ENCODE measurements at places on chromosomes 7 and 10.

DNA sequence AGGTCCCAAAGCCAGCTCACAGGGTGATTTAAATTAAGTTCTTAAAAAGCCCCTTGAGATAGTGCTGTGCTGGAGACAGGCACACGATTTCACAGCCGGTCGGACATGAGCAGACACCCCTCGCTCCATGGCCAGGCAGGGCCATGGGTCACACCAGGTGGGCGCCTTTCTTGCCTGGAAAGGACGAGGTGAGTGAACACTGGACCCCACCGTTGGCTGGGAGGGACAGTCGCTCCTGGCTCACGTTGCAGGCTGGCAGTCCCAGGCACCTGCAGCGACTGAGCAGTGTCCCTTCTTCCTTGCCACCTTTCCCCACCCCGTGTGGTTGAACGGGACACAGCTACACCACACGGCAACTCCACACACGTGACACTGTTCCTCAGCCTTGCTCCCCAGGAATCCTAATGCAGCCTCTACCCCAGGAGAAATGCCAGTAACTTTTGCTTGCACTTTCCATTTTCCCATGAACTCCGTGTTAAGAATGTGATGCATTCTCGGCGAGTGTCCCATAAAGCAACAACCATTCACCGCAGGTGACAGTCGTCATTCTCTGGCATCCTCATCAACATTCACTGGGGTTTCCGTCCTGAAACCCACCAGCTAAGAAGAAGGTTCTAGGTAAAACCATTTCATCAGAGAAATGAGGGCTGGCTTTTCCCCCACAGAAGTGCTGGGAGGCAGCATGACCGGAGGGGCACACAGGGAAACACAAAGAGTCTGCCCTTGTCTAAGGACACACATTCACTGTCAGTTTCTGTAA is 217.4 kb downstream of the ZMYND11 start:
- DNase-seq = no peak

DNA sequence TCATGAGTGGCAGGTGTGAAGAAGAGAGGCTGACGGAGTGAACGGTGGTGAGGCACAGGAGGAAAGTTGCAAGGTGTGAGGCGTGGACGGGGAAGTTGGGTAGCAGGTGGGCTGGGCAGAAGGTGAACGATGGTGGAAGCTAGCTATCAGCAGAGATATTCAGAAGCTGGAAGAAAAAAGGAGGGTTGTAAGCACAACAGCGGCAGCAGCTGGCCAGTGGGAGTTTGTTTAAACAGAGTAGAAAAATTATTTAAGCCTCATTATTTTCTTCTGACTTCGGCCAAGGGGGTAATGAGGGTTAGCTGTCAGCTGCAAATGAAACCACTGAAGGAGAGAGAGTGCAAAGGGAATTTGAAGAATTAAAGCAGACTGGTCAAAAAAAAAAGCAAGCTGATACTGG is 62.1 kb upstream of the PRKAR2B start:
- no peak for DNase-seq

DNA sequence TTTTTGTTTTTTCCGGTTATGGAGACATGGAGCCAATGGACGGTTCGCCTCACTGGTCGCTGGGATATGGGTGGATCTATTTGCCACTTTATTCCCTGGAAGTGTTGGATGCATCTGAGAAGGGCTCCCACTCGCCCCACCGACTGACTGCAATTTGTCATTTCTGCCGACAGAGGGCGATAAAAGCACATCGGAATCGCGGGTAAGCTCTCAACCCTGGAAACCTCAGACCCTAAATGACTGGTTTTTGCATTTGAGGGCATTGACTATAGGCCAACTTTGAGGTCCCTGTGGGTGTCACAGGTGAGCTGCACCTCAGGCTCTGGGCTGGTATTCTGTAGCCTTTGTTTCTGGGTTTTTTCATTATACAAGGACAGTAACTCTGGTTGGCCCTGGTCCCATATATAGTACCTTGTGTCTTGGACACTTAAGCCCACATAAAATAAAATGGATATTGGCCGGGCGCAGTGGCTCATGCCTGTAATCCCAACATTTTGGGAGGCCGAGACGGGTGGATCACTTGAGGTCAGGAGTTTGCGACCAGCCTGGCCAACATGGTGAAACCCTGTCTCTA is 11.9 kb upstream of the OPALIN start:
- peak; percentile 78 for DNase-seq

GRCh38 chr7:762885-763284 is 35.8 kb upstream of the PRKAR1B start:
- DNase-seq = no peak
